ENCODE measurements at places on chromosomes 1 and 21. TPM values are rescaled to one million over a fixed set of nuclear protein-coding genes. Genes with fewer than 3 reads are reported as not detected.

- no peak for DNase-seq
These were observed 1.3 kb downstream of the FCGR2A start for GRCh38 chr1:161506336-161507223.

GRCh38 chr1:230261928-230262650 is 164.0 kb downstream of the PGBD5 start:
- no peak for DNase-seq

GRCh38 chr1:29876902-29877301 is 640.6 kb downstream of the PTPRU start:
- DNase-seq: no peak

DNA sequence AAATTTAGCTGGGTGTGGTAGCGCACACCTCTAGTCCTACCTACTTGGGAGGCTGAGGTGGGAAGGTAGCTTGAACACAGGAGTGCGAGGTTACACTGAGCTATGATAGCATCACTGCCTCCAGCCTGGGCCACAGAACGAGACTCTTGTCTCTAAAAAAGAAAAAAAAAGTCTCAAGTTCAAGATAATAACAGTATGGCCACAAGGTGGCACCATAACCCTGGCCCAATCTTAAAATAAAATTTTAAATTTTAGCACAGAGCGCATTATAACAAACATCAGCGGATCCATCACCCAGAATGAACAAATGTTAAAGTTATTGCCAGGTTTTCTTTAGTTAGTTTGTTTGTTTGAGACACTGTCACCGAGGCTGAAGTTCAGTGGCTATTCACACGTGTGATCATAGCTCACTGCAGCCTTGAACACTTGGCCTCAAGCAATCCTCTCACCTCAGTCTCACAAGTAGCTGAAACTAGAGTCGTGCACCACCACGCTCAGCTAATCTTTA is 2.9 kb upstream of the HTR6 start:
- DNase-seq: no peak

DNA sequence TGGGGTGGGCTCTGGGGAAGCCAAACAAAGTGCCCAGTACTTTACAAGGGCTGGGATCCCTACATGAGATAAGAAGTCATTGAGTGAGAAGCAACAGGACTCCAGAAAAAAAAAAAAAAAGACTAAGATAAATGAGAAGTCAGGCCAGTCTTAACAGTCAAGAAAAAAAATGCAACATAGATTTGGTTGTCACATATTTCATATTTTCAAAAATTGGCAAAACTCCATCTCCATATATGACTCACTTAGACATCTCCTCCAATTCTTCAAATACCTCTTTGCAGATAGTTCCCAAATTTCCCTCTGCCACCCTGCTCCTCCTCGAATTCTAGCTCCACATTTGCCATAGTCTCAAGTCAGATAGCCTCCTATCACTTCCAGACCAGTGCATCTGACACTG is 20.9 kb upstream of the SIPA1L2 start:
- DNase-seq: no peak

- no peak for DNase-seq
These were observed 373.7 kb downstream of the SRGAP2C start for GRCh38 chr1:121558514-121558913.

GRCh38 chr1:199357599-199357998 is 669.9 kb upstream of the NR5A2 start:
- no peak for DNase-seq

- no peak for DNase-seq
These were observed 13.1 kb downstream of the SDCCAG8 start for GRCh38 chr1:243268751-243269460.

GRCh38 chr1:201281573-201281972 is 1.7 kb upstream of the PKP1 start:
- DNase-seq: no peak

DNA sequence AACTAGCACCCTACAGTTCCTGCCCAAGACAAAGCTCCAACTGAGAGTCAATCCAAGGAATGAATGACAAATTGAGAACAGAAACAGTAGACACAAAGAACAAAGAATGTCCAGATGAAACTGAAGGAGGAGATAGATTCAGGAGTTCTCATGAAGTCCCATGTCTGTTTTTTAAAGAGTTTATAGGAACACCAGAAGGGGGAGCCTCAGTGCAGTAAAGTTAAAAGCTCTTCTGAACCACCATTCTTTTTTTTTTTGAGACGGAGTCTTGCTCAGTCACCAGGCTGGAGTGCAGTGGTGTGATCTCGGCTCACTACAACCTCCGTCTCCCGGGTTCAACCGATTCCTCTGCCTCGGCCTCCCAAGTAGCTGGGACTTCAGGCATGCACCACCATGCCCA is 323.6 kb downstream of the MRPL39 start:
- DNase-seq: peak; percentile 21

GRCh38 chr1:160112357-160112756 is 3.2 kb upstream of the ATP1A2 start:
- DNase-seq: no peak

- no peak for DNase-seq
These were observed 41.7 kb upstream of the IFFO2 start for GRCh38 chr1:18998016-18998724.

GRCh38 chr1:182359645-182360044 is 31.9 kb downstream of the GLUL start:
- DNase-seq: no peak

GRCh38 chr1:204110894-204111633 is 38.1 kb downstream of the SOX13 start:
- no peak for DNase-seq

- DNase-seq: no peak
These were observed 120.8 kb downstream of the LMO4 start for GRCh38 chr1:87449348-87449963.

- DNase-seq: no peak
These were observed 459.8 kb downstream of the KCNT2 start for GRCh38 chr1:196148367-196148970.

GRCh38 chr1:94709891-94710581 is 110.1 kb upstream of the SLC44A3 start:
- DNase-seq: peak; percentile 96

GRCh38 chr1:40914927-40915569 is 52.9 kb upstream of the CITED4 start:
- no peak for DNase-seq

DNA sequence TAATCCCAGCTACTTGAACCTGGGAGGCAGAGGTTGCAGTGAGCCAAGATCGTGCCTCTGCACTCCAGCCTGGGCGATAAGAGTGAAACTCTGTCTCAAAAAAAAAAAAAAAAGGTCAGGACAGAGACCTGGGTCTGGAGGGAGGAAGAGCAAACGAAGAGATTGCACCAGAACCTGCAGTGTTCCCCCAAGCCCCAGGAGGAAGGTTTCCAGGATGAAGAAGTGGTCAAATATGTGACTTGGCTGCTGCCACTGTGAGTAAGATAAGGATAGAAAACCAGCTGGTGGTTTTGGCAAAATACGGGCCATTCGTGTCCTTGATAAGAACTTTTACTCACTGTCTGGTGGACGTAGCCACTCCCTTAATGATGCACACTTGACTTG is 42.2 kb downstream of the CLDN14 start:
- no peak for DNase-seq

- no peak for DNase-seq
These were observed 1.9 kb upstream of the HES3 start for GRCh38 chr1:6241887-6242740.

DNA sequence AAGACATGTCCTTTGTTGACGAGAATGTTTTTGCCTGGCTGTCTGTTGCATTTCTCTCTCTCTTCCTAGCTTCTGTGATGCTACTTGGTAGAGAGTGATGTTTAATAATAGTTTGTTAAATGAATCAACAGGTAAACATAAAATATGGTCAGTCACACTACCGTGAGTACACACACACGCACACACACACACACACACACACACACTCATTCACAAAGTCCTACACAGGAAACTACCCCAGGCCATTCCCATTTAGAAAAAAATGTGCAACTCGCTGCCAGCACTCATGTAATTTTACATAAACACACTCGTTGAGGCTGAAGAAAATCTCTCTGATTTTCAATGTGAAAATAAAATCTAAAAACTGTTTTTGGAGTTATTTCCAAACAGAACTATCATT is 38.7 kb downstream of the RUNX1 start:
- DNase-seq: no peak

DNA sequence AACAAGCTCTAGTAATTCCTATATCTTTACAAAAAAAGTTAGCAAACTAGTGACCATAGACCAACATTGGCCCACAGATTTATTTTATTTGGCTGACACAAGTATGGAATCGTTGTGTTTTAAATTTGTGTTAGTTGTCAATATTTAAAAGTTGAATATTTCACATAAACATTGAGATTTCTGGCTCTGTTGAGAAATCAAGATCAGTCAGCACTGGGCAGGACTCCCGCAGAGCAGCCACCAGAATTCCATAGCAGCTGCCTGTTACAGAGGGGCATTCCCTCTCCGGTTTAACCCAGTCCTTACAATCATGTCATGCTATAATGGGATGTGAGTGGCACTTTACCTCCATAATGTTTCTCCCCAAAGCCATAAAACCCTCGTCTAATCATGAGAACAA is 79.2 kb upstream of the NRIP1 start:
- DNase-seq: no peak

DNA sequence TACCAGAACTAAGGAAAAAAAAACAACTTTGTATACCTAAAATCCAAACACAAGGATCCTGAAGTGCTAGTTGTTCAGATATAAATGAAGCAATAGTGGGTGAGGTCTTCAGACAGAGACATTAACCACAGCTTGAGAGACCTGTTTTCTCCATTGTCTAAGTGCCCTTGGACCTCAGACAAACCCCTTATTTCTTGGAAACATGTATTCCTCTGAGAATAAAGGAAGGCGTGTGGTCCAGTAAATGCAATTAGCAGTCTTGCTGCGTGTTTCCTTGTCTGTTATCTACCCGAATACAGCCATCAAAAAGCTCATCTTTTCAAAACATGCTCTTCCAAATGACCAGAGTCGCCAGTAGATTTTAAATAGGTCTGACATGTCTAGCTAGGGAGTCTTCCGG is 291.1 kb upstream of the NFIA start:
- DNase-seq: no peak

DNA sequence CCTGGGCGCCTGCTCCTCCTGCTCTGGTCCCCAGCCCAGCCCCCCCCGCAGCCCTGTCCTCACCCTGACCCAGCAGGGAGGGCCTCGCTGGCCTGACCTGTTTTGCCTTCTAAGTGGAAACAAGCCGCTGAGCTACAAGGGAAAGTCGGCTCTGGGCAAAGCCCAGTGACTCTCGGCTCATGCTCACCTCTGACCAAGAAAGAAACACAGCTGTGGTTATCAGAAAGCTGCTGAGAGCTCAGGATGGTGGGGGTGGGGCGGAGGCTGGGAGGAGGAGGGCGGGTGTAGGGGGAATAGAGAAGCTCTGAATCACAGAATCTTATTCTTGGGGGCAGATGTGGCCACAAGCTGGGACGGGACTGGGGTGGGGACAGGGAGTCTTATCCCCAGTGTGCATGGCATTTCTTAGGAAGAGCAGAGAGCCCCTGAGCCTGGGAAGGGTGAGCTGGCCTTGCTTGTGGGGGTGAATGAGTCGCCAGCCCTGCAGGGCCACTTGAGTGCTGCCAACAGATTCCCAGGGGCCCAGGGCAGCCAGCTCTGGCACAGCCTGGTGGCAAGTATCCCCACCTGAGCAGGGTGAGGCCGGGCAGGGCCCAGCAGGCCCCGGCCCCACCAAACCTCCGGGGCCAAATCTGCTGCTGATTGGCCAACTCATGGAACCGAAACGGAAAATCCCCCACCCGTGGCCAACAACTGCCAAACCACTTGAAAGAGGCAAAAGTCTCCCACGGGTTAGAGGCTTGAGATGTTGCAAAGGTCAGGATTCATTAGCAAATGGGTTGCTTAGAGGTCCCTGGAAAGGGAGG is 120.6 kb downstream of the SPSB1 start:
- peak; percentile 78 for DNase-seq

- no peak for DNase-seq
These were observed 96.6 kb upstream of the VANGL1 start for GRCh38 chr1:115545096-115545720.

DNA sequence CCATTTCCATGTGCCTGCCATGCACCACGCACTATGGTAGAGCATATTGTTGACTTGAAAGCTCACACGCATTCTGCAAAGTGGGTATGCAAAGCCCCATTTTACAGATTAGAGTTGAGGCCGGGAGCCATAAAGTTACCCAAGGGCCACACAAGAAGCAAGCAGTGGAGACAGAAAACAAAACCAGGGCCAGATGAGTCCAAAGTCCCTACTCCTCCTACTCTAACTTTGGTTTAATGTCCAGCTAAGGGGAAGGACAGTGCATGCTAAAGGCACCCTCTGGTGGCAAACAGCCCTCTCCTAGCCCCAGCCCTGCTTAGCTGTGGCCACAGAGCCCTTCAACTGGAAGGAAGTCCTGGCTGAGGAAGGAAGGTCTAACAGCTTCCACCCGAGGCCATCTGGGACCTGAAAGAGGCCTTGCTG is 74.9 kb downstream of the SLC66A1 start:
- DNase-seq: no peak

- no peak for DNase-seq
These were observed 79.9 kb downstream of the CD247 start for GRCh38 chr1:167438171-167439138.

C1orf94 gene
- total RNA-seq: 0.39 TPM

F5 gene
- not detected for total RNA-seq

DPM3 gene
- 40.7 TPM for total RNA-seq

CAMK1G gene
- not detected for total RNA-seq

KDM5B gene
- total RNA-seq: 27.6 TPM

KIF21B gene
- 1.7 TPM for total RNA-seq

WDR64 gene
- 0.24 TPM for total RNA-seq

RRAGC gene
- total RNA-seq: 14.2 TPM

CD247 gene
- not detected for total RNA-seq

APOBEC4 gene
- not detected for total RNA-seq

RNF207 gene
- 27.3 TPM for total RNA-seq

OR14K1 gene
- total RNA-seq: not detected

CFHR1 gene
- total RNA-seq: not detected

CD1D gene
- total RNA-seq: not detected

FCRLB gene
- total RNA-seq: 2.7 TPM

CYP4A11 gene
- total RNA-seq: not detected

SZRD1 gene
- total RNA-seq: 141 TPM
